ENCODE measurements at places on chromosomes 4 and X.

- no peak for DNase-seq
Measured at GRCh38 chr4:80215449-80216052, 18.2 kb downstream of the PRDM8 start.

DNA sequence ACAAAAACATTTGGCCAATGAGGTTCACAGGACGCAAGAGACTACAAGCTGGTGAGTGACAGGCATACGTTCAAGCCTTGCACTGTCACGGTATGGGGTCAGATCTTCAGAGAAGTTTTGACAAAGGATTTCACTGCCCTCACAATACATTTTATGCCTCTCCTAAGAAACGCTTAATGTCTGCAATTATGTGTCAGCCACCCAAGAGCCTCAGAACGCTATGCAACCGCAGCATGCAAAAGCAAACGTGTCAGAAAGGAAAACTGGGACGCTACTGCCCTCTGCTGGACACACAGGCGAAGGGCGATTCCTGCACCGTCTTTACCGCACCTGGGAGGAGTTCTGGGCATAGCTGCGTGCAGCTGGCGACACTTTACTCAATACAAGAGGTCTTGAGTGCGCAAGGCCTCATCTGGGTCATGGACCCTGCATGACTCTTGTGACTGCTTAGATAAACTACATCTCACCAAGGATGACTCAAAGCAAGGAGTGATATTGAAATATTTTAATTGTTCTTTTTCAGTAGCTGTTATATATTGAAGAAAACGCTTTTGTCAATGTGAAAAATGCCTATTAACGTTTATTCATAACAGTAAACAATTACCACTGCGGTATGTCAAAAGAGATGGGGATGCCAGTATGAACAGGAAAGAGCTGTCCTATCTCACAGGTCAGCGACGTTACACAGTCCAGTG, 147.6 kb upstream of the FRG1 start:
- peak; percentile 80 for DNase-seq

DNA sequence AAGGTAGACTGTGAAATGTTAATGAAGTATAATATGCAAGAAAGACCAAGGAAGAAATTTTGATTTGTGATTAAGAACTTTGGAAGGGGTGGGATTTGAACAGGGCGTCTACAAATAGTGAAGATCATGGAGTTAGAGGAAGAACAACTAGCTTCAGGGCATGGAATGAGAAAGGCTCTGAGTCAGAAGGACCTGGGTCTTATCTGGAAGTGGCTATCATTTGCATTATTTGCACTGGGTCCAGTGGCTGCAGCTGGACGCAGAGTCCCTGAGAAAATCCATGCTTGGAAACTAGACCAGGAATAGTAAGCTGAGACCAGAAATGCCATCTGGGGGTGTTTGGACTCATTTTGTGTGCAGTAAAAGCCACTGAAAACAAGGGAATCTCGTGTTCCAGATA, 4.3 kb upstream of the LIMCH1 start:
- no peak for DNase-seq

- no peak for DNase-seq
Measured at GRCh38 chrX:86039625-86040568, 7.5 kb downstream of the CHM start.

DNA sequence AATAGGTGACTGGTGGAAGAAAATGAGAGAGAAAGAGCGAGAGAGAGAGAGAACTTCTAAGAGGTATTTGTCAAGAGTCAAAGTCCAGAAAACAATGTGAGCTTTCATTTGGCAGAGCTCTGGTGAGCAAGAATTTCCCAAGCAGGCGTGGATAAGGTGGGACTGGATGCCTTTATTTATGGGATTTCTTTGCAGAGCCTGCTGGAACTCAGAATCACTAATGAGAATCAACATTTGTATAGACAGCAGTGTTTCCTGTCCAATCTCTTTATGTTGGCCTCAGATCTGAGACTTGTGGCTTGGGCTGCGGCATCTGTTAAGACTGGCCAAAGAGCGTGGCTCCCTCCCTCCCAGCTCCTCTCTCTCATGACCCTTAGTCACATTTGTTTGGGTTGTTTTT, 67.9 kb upstream of the TBL1X start:
- DNase-seq = no peak

DNA sequence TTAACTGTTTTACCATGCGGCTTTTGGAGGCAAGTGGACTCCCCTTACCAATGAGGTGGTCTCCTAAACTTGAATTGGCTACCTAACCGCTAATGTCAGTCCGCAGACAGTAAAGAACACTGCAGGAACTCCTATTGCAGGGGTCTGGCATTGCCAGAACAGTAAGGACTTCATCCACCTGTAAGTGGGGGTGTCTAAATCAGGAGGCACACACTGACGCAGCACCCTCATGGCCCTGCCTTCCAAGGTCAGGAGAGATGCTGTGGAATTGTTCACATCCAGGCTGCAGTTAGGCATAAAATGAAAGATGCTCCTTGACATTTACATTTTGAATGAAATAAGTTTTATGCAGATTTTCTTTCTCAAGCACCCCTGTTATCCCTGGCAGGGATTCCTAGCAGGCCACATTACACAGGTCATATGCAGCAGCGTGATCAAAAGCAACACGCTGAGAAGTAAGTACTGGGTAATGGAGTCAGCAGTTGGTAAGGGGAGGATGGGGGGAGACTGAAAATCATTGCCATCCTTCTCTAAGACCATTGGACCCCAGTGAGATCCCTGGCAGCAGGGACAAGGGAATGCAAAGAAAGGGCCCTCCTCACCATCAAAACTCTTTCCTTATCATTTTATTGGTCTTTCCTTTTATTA, 3.8 kb downstream of the PPARGC1A start:
- DNase-seq = no peak

- no peak for DNase-seq
Measured at GRCh38 chr4:187470061-187470460, 525.5 kb upstream of the ZFP42 start.

DNA sequence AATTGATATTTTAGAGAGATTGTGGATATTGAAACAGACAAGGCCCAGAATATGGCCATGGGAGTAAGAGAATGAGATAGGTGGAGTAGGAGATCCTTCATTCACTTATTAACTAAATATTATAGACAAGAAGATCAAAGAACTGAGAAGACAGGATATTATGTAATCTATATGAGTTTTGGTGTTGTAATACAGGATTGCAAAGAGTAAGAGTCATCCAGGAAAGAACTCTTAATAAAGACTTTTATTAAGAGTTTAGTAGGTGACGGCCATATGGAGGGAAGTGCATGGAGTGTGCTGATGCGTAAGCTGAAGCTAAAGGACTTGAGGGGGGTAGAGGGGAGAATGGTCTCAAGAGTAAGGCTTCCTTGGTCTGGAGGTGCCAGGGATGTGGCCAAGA, 153.7 kb downstream of the VEGFC start:
- DNase-seq = no peak

GRCh38 chrX:40922307-40922706, 162.9 kb upstream of the USP9X start:
- no peak for DNase-seq

DNA sequence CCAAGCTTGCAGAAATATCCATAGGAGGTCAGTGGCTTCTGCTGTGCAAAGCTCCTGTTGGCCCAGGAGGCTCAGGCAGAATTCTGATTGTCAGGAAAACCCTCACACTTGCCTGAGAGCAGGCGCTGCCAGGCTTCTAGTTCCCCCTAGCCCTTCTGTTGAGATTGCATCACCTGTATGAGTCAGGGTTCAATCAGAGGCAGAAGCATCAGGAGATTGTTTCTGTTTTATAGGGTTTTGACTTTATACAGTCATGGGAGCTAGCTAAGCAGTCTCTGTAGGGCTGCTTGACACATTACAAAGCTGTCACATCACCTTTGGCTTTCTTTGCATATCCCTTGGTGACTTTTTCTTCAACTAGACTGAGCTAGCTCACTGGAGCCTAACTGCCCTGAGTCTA, 27.8 kb downstream of the DIPK2B start:
- no peak for DNase-seq

- DNase-seq = no peak
Measured at GRCh38 chr4:89531932-89532640, 224.5 kb upstream of the GPRIN3 start.

- DNase-seq = no peak
Measured at GRCh38 chr4:116357758-116358157, 727.6 kb downstream of the TRAM1L1 start.

- DNase-seq = no peak
Measured at GRCh38 chr4:73341454-73341853, 62.6 kb upstream of the ALB start.

- DNase-seq = no peak
Measured at GRCh38 chr4:72886602-72887001, 182.9 kb downstream of the COX18 start.

DNA sequence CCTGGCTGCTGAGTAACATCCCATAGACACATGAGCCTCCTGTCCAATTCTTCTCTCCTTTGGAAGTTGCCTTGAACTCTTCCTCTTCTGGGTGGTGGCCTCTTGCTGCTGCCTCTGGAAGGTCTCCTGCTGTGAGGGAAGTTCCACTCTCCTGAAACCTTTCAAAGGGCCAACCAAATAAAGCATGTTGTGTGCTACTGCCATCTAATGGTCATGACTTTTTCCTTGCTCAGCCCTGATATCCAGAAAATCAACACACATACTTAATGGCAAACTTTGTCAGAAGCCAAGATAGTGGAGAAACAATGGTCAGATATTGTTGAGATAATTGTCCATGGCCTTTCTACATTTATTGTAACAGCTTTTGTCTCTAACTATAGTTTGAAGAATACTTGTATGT, 19.1 kb upstream of the ZXDA start:
- DNase-seq = no peak

DNA sequence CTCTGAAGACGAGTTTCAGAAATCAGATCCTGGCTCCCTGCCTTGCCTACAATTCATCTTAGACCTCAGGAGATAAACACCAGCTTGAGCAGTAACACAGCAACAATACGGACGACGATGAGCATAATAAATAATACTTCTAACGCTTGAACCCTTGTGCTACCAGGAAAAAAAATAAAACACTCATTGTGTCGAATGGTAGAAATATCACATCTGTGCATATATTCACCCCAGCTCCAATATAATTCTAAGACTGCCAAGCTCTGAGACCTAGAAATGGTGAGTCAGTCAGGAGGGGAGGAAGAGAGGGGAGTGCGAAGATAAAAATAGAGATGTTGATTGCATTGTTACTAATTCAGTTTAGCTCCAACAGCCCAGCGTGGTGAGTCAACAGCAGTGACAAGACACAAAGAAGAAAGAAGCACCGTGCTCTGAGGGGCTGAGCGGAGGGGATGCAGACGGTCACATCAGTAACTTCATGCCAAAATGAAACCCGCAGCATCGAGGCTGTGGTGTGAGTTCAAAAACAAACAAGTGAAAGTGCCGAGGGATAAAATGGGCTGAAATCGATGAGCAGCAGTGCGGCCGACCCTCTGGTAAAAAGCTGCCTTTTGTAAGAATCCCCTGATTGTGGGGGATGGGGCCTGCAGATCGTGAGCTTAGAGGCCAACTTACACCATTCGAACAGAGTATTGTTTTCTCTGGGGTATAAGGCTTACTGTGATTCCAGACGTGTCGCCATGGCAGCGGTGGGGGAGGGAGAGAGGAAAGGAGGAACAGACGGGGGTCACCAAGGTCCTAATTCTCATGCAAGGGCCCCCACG, 150.4 kb downstream of the MGST2 start:
- DNase-seq = peak; percentile 43

- peak; percentile 63 for DNase-seq
Measured at GRCh38 chrX:119481323-119481801, 13.1 kb downstream of the SLC25A5 start.

DNA sequence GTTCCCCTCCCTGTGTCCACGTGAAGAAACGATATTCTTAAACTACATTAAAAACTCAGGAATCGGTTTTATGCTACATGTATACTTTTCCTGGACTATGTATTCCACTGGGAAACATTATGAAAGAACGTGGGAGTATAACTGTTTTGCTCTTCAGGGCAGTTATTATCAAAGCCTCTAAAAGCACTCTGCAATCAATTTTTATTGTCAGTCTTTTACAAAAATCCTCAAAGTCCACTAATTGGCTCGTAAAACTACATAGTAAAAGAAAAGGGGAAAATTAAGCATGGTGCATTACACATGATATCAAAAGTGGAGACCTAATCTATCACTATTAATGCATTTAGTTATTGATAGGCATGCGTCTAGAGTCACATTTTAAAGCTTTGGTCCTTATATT, 11.4 kb upstream of the CFAP299 start:
- DNase-seq = no peak

DNA sequence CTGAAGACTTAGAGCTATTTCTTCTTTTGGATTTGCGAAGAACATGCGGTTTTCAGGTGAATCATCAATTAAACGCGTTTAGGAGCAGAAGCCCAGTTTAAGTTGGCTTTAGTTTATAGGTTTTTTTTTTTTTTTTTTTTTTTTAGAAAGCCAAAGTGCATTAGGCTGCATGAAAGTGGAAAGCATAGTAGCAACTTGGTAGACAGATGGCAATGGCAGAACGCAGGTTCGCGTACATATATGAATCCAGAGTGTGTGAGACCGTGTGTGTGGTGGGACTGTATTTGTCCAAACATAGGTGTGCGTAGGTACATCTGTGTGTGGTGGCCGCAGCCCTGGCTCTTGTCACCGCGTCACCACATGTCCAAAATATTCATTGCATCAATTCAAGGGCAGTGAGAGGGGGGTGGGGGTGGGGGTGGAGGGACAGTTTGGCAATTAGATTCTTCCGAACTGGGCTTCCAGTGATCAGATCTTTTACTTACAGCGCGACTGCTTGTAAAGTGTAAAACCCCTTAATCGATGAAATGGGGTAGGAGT, 901 bp downstream of the JADE1 start:
- peak; percentile 37 for DNase-seq

DNA sequence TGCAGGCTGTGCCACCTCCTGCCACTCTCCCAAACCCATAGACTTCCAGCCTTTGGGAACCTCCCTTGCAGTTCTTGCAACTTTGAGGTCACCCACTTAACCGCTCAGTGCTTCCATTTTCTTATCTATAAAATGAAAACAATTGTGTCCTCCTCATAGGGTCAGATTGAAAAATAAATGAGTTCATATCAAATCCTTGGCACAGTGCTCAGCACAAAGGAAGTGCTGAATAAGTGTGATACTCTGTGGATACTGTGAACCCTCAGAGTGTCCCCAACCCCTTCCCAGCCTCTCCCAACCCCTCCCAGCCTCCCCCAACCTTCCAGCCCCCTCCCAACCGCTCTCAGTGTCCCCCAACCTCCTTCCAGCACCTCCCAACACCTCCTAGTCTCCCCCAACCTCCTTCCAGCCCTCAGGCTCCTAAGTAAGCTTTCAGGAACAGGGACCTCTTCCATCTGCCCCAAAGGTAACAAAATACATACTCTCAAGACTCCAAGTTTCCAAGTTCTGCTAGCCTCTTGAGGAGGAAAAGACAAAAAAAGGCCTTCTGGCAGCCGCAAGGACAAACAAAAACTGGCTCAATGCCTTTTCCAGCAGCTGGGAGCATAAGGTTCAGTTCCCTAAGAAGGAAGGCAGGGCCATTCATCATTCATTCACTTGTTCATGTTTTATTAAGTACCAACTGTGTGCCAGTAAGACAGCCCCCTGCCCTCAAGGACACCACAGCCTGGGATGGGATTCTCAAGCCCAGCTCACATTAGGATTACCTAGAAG, 46.1 kb upstream of the LGI2 start:
- peak; percentile 37 for DNase-seq

GRCh38 chrX:57156397-57157049, 19.3 kb upstream of the SPIN2A start:
- DNase-seq = no peak

- no peak for DNase-seq
Measured at GRCh38 chrX:49892542-49892941, 13.3 kb downstream of the USP27X start.

- no peak for DNase-seq
Measured at GRCh38 chr4:41437111-41437536, 100.8 kb upstream of the LIMCH1 start.

GRCh38 chr4:8410641-8411271, 29.8 kb downstream of the ACOX3 start:
- peak; percentile 64 for DNase-seq

GRCh38 chrX:53686151-53686885, at the start of gene HUWE1:
HUWE1 (minus strand) TSS chrX:53686719; CDS start chrX:53654107, 32,612 bp downstream.
- peak; percentile 82 for DNase-seq

Data from left lung (tissue), 14 donors.